CD4-positive, alpha-beta T cell treated with Interferon gamma for 1 hour (primary cell): ENCODE measurements at places on chromosomes 11 and 22.
A peak's percentile ranks its signal among the peaks of the same experiment; 100 is the strongest.

GRCh38 chr11:17637901-17638300 lies 81.5 kb upstream of the MYOD1 start:
- no peak for DNase-seq

DNA sequence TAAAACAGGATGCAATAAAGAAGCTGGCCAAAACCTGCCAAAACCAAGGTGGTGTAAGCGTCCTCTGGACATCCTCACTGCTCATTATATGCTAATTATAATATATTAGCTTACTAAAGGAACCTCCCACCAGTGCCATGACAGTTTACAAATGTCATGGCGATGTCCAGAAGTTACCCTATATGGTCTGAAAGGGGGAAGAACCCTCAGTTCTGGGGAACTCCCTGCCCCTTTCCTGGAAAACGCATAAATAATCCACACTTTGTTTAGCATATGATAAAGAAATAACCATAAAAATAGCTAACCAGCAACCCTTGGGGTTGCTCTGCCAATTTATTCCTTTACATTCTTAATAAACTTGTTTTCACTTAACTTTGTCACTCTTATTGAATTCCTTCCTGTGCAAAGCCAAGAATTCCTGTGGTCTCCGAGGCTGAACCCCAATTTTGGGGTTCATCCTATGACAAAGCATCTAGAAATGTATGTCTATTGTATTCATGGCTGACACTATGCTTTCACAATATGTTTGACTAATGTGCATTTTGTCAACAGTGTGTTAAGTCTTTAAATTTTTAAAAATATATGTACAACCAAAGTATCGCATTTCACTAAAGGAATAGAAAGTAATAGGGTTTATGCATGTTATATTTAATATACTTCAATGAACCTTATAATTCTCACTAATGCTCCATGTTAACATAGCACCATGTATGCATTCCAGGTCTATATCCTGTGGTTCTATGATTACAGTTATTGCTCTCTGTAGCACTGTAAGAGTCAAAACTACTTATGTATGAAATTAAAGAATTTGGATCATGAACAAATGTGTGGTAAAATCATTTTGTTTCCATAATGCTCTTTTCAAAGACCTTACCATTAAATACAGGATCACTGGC lies 25.1 kb downstream of the LGR4 start:
- DNase-seq: no peak

- no peak for DNase-seq
Measured at GRCh38 chr11:79609511-79609910, 168.7 kb upstream of the TENM4 start.

DNA sequence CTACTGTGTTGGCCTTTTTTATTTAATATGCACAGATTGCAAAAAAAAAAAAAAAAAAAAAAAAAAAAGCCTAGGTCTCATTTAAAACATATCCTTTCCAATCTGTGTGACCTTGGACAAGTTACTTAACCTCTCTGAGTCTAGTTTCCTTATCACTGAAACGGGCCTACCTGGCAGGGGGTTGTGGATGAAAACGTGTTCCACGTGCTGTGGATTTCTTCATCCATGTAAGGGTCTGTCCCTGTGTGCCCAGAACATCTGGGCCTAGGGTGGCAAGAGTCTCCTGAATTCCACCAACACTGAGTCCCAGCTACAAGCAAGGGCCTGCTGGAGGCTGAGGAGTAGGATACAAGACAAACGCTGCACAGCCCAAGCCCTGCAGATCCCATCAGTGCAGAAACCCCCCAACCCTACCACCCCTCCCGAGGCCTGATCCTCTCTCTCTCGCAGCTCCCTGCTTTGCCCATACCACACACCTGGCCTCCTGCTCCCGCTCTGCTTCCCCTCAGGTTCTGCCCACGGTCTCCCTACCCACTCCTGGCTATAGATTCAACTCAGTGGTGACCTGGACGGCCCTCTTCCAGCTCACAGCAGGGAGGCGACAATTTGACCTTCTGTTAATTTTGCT lies 4.7 kb upstream of the GNAZ start:
- no peak for DNase-seq

DNA sequence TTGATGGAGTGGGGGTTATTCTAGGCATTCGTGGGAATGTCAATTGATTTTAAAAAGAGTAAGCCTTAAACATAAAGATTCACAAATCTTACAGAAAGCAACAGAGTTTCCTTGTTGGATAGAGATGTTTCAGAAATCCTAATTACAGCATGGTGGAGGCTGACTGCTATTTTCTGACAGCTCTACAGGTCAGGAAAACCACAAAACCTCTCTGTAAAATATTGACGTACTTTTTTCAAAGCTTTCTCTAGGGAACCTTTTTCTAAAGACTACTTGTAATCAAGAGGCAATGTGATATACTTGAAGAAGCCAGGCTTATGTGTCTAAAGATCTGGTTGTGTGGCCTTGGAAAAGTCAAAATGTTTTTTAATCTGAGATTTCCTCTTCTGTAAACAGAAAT lies 9.1 kb upstream of the OR8B8 start:
- no peak for DNase-seq

DNA sequence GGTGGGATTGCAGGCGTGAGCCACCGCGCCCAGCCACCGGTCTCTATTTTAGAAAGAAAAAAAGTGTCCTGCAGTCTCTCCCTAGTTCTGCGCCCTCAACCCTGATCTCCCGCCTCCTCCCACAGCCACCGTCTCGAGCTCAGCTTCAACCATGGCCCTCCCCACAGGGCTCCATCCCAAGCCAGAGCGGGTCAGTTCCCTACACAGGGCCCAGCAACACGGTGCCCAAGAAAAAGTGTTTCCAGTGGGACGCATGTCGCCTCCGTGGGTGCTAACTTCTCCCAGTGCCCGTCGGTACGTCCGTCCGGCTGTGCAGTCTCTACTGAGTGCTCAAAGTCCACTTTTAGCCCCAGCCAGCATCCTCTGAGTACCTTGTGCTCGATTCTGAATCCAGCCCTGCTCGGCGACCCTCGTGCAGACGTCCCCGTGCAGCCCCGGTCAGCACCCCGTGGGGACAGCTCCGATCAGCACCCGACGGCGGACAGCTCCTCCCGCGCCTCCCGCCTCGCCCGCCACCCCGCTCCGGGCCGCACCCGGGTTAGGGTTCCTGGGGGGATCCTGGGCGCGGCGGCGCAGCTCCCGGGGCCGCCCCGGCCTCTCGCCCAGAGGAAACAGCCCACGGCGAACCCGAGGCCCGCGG lies 657 bp upstream of the MAPK8IP2 start:
- DNase-seq: peak; percentile 45

- no peak for DNase-seq
Measured at GRCh38 chr11:5928271-5928670, 13.8 kb upstream of the OR56A3 start.

DNA sequence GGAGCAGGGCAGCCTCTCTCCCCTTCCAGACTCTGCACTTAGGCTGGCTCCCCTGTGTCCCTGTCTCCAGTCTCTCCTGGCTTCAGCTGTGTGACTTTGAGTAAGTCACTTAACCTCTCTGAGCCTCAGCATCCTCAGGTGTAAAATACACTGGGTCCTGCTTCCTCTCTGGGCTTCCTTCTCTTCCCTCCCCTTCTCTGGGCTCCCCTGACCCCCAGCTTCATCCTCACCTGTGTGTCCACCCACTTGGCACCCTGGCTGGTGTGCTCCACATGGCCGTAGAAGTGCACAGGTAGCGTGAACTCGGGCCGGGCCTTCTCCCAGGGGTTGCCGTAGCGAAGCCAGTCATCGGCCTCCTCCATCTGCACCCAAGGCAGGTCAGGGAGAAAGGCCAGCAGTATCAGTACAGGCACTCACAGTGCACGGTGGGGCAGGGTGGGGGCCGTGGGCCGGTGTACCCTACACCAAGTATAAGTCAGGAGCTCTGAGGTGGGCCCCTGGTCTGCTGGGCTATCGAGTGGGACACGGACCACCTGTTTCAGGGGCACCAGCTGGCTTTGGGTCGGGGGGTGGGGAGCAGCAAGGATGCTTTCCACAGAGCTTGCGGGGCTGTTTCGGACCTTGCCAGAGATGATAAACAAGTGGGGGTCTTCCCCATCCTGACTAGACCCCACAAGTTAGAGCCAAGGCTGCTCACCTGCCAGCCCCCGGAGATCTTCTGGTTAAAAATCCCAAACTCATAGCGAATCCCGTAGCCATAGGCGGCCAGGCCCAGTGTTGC lies 2.0 kb downstream of the PYGM start:
- DNase-seq: no peak

DNA sequence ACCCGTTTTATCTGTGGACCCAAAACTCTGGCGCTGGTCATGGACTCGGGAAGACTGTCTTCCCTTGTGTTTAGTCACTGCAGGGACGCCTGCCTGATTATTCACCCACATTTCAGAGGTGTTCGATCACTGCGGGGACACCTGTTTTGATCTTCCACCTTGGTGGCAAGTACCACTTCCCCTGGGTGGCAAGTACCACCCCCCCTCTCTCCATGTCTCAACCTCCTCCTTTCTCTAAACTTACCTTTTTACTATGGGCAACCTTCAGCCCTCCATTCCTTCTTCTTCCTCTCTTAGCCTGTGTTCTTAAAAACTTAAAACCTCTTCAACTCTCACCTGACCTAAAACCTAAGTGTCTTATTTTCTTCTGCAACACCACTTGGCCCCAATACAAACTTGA lies 1.9 kb upstream of the NDUFC2 start:
- no peak for DNase-seq

DNA sequence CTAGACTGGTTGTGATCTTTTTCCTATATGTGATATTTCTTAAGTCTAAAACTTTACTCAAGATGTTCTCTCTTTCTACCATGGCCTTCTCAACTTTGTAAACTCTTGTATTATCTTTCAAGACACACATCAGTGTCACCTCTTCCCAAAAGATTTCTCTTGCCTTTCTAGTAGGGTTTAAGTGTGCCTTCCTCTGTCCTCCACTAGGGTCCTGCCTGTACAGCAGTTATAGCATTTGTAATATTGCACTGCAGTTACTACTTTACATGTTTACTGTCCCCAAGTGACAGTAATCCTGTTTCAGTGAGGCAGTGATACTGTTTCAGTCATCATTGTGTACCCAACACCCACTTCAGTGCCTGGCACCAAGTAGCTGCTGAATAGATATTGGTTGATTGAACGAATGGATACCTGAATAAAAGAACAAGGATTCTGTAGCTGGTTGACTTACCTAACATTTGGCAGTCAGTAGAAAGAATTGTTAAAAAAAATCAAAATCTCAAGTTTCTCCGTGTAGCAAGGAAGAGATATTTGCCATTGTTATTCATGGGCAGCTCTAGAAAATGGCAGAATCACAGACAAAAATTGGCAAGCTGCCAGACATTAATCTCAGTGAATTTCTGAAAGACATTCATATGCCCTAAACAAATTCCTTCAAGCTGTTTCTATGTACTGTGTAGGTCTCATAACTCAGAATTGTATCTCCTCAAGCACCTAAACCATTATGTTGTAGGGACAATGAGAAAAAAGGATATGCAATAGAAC lies 79.4 kb downstream of the RBMXL2 start:
- DNase-seq: no peak

GRCh38 chr22:46052801-46053562 lies 76.0 kb upstream of the WNT7B start:
- DNase-seq: no peak

GRCh38 chr11:130454491-130455252 lies 6.2 kb downstream of the ADAMTS15 start:
- DNase-seq: no peak

DNA sequence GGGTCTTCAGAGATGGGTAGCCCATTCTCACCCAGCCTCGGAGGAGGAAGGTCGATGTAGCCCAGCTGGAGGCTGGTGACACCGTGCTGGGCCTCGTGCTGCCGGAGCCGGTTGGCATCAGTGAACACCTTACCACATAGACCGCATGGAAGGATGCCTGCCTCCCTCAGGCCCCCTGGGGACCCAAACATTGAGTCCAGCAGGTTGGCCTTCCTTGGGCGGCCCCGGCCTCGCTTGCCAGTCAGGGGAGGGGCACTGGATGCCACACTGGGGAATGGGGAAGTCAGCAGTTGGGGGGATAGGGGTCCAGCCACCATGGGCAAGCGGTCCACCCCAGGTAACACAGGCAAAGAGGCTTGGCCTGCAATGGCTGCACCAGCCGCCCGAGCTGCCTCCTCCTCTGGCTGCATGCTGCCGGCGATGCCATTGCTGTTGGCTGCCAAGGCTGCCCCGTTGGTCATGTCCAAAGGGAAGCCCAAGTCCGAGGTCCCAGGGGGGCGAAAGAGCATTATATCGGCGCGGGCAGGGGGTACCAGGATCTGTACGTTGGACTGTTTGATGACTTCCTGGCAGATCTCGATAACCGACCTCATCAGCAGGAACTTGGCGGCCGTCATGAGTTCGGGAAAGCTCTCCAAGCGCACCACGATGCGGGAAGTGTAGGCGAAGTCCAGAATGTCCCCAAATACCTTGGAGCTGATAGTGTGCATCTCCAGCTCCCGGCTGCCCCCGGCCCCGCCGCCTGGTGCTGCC lies 1.4 kb downstream of the PATZ1 start:
- peak; percentile 36 for DNase-seq

DNA sequence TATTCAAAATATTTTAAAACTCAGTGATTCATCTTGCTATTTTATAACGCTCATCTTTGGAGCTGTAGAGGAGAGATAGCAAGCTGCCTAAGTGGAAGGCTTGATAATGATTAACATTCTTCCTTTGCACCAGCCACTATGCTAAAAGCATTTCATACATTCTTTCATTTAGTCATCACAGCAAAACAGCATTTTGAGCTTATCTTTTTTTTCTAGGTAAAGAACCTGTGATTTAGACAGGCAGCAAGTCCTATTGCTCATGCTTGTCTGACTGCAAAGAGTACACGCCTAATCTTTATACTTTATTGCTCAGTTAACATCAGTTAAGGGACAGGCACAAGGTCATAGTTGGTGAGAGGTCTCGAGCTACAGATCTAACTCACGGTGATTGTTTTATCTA lies 713.1 kb upstream of the ARHGAP42 start:
- no peak for DNase-seq

GRCh38 chr11:96384156-96384555 lies 5.6 kb downstream of the CCDC82 start:
- no peak for DNase-seq

GRCh38 chr22:49503896-49504521 lies 323.7 kb downstream of the BRD1 start:
- DNase-seq: no peak

DNA sequence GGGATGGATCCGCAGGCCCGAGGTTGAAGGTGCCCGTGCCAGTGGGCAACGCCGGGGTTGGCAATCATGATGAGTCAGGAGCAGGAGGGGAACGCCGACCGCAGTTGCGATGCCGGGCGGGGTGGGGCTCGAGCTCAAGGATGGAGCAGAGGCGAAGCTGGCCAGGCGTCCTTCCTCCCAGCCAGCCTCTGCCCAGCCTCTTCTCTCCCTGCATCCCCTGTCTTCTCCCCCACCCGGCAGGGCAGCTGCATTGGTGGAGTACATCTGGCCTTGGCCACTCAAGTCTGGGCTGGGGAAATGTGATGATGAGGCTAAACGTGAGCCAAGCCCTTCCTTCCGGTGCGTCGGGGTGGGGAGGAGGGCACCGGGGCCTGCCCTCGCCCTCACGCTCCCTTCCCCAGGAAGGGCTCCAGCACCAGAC lies 3.9 kb downstream of the IFITM10 start:
- no peak for DNase-seq

- DNase-seq: no peak
Measured at GRCh38 chr11:61687420-61687819, 7.2 kb downstream of the DAGLA start.
